NCI-H1105 (cell line): ENCODE measurements at places on chromosomes 2 and 18.

DNA sequence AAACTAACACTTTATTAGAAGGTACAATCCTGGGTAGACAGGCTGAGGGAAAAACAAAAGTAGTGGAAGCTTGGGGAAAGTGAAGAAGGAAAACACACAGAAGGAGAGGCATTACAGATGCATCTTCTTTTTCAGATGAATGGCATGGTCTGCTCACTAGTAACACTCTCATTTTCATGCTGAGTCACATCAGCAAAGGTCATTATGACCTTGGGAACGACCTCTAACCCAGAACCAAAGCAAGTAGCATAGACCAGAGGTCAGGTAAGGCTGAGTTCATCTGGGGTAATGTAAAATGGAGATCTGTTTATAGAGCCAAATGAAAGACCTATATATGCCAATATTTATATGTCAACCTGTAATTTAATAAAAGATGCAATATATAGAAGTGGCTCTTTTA, 294.4 kb upstream of the LRRTM4 start:
- DNase-seq: no peak

DNA sequence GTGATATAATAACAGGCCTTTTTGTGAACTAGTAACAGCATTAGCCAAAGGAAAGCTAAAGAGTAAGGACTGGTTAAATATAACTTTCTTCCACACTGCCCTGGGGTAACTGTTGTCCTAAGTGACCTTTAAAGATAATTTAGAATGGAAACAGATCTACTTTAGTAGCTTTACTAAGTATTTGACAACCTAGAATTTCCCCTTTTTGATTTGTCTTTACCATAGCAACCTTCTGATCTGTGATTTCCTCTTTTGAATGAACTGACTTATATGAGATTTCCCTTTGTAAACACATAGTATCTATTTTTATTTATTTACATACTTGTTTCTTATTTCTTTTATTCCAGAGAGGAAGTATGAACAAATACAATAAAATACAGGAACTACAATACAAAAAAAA, 10.5 kb upstream of the KLF7 start:
- DNase-seq: no peak

DNA sequence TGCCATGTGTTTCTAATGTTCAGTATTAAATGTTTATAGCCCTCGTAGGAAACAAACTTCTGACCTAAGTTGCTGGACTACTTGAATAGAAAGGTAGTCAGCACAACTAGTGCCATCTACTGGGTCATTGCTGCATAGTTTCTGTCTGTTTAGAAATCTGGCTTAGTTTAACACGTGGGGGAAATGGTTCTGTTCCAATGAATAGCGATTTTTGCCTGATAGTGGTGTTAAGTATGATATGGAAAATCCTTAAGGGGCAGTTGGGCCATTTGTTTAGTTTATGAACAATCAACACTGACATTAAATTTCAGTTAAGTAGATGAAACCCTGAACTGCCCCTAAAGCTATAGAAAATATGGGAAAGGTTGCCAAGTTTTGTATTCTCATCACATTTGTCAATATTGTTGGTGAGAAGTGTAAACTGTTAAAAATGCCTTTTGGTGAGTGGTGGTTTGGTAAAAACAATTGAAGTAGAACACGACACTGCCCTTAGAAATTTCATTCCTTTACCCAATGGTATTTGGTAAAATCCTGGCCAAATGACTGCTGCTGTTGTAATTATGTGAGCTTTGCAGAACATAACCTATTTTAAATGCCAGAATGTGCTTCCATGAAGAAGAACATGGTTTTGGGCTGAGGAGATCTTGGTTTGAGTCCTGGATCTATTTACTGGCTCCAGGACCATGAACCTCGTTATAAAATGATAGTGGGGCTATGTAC, 13.2 kb downstream of the NABP1 start:
- DNase-seq: no peak

GRCh38 chr2:101089942-101090799, 61.0 kb downstream of the TBC1D8 start:
- DNase-seq: no peak

- DNase-seq: no peak
Observed at GRCh38 chr18:74368901-74369705, 53.5 kb downstream of the C18orf63 start.

DNA sequence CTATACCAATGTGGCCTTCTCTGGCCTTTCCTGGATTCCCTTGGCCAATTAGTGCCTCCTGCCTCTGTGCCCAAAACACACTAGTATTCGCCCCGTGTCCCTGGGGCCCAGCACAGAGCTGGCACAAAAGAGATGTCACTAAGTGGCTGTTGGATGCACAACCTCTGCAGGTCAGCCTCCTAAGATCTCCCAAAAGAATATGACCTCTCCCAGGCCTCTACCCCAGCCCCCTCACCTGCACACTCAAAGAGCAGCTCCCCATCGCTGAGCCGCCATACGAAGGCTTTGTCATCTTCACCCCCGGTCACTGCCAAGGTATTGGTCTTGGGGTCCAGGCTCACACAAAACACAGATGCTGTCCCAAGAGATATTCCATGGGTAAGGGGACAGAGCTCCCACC, 2.7 kb downstream of the AAMP start:
- DNase-seq: no peak

GRCh38 chr2:230636684-230637271, 75.9 kb upstream of the CAB39 start:
- no peak for DNase-seq

- no peak for DNase-seq
Observed at GRCh38 chr2:99634234-99634633, 144.4 kb upstream of the REV1 start.

DNA sequence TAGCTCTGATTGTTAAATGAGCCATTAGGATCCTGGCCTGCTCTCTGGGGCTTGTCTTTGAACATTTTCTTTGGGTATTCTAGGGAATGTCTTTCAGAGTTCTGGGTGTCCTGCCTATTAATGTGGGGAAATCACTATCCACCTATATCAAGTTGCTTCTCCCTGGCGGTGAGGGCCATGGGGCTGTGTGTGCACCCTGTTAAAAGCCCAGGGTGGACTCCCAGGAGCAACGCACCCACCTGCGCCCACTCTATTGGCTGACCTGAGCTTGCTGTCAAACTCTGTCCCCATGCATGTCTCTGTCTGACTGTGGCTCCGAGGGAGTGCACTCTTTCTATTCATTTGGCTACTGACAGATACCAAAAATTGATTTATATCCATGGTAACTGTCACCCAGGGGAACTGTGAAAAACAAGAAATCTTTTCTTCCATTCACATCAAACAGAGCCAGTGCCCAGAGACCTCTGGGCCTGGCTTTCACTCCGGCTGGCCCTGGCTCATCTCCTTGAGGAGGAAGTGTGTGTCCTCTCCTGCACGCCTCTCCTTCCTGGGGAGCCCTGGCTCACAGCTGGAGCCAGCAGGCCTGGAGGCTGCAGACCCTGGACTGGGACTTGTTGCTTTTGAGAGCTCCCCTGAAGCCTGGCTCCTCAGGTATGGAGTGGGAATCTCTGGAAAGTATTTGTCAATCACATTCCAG, 10.5 kb upstream of the TOGARAM2 start:
- DNase-seq: no peak

GRCh38 chr2:12183032-12183645, 436.7 kb downstream of the LPIN1 start:
- DNase-seq: no peak

DNA sequence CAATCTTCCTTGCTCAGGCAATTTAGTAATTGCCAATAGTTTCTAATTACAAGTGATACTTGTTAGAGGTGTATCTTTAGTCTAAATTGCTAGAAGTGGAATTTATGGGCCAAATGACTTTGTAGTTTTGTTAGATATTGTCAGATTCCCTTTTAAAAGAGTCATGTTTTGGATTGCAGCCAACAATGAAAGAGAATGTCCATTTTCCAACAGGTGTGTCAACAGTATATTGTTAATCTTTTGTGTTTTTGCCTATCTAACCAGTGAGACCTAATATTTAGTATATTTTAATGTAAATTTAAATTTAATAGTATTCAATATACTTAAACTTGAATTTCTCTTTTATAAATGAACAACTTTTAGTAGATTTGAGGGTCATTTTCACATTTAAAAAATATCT, 259.4 kb upstream of the ETAA1 start:
- peak; percentile 76 for DNase-seq

GRCh38 chr2:157698430-157698829, 69.8 kb upstream of the ACVR1C start:
- DNase-seq: no peak

GRCh38 chr2:229221641-229222040, 49.4 kb downstream of the PID1 start:
- no peak for DNase-seq

DNA sequence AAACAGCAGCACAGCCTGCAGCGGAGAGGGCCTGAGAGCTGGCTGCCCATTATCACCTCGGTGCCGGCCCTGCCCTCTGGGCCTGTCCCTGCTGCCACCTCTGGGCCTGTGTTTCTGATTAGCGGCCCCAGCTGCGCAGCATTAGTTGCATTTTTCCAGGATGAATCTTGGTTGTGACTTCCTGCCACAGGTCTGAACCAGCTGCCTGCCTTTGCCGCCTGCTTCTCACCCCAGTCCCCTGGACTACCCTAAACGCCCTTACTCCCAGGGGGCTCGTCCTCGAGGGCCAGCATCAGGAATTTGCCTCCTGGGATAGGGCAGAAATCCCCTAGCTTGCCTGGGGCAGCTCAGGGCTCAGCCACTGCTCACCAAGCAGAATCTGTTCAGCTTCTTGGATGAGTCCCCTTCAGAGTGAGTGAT, 342.8 kb downstream of the DYSF start:
- DNase-seq: no peak
